ENCODE measurements at places on chromosomes 1 and 21.

- no peak for DNase-seq
These were observed 2.3 kb downstream of the VPS26C start for GRCh38 chr21:37264808-37265207.

DNA sequence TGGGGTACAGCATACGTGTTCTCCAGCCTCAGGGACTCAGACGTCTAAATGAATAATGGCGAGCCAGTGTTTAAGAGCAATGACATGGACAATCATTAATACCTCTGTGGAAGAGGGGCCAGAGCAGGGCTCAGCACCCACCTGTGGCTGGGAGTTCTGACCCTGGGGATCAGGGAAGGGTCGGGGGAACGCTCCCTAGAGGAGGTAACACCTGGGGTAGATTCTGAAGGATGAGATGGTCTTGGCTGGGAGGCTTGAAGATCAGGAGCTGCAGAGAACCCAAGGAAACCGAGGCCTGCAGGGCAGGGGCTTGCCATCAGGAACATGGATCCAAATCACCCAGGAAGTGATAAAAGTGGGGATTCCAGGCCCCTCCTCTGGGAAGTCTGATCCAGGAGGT is 138.2 kb upstream of the RUNX3 start:
- DNase-seq, result no peak

DNA sequence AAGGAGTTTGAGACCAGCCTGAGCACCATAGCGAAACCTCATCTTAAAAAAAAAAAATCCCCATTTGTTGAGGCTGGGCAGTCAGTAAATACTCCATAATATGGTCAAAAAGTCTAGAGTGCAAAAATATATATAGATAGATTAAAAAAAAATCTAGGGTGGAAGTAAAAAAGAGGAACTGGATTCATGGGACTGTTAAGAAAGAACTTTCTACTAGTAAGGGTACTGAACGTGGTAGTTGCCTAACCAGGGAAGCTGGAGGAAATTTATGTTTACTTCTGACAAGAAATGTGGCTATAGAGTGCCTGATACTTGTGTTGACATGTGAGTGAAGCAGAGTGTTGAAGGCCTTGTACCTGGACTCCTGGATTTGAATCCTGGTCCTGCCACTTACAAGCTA is 265.9 kb upstream of the FAM78B start:
- no peak for DNase-seq

DNA sequence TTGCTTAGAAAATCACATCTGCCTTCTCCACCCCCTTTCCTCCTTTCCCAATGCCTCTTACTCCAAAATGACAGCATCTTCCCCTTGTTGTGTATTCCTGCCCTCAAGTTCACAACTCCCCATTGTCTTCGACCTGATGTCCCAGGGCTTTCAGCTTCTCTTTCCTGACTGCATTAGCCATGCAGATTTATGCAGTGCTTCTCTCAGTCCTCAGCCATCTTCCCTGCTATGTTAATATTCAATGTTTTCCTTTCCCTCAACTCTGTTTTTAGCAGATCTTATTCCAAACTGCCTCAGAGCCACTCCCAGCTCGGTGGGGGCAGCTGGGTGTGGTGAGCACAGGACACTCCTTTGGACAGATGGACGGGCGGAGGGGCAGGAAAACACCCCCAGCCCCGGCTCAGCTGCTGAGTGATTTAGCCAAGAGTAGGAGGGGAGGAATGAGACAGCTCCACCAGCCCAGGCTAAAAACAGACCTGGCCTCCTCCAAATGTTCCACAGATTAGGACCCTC is 71.0 kb downstream of the CD2 start:
- DNase-seq, result no peak

DNA sequence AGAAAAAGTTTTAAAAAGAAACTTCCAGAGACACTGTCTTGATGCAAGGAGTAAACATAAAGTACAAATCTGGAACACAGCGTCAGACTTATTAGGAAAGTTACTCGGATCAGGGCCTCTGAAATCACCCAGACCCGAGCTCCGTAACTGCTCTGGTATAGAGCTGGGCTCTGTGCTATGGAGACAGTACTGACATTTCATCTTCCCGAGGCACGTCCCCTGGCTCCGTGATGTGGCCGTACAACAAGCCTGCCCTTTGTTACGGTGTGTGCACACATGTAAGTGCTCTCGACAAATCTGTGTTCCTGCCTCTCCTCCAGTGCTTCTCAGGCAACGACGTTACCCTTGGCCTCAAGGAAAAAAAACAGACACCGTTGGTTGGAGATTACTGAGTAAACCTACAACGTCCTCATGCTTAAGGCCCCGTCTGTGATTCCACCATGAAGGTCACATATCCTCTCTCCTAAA is 107.0 kb upstream of the IRF2BP2 start:
- no peak for DNase-seq

DNA sequence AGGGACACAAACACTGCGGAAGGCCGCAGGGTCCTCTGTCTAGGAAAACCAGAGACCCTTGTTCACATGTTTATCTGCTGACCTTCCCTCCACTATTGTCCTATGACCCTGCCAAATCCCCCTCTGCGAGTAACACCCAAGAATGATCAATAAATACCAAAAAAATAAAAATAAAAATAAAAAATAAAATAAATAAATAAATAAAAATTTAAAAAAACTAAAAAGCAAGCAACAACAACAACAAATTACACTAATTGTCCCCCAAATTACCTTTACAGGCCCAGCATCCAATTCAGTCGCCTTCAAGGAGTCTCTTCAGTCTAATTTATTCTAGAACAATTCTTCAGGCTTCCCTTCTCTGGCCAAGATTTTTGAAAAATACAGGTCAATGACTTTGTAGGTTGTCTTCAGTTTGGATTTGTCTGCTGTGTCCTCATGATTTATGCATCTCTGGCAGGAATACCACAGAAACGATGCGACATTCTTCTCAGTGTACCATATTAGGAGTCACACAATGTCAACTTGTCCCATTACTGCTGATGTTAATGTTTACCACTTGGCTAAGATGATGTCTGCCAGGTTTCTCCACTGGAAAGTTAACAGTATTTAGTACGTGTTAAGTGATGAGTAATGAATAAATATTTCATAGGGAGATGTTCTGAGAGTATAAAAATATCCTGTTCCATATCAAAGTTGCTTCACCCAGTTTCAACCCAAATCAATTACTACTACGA is 20.3 kb upstream of the BMP8B start:
- no peak for DNase-seq

DNA sequence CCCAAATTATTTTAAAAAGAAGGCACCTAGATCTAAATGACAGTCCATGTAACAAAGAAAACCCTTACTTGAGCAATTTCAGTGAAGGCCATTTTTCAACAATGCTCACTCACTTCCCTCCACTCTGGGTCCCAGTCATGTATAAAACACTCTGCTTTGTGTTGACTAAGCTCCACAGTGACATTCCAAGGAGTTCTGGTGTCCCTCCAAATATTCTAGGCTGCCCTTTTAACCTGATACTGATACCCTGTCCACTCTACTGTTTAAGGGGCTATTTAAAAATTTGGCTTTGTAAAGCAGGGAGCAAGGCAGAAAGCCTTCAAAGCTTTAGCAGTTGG is 73.6 kb downstream of the GNG12 start:
- DNase-seq, result peak; percentile 38

- no peak for DNase-seq
These were observed 3.6 kb downstream of the NECAP2 start for GRCh38 chr1:16443975-16444770.

DNA sequence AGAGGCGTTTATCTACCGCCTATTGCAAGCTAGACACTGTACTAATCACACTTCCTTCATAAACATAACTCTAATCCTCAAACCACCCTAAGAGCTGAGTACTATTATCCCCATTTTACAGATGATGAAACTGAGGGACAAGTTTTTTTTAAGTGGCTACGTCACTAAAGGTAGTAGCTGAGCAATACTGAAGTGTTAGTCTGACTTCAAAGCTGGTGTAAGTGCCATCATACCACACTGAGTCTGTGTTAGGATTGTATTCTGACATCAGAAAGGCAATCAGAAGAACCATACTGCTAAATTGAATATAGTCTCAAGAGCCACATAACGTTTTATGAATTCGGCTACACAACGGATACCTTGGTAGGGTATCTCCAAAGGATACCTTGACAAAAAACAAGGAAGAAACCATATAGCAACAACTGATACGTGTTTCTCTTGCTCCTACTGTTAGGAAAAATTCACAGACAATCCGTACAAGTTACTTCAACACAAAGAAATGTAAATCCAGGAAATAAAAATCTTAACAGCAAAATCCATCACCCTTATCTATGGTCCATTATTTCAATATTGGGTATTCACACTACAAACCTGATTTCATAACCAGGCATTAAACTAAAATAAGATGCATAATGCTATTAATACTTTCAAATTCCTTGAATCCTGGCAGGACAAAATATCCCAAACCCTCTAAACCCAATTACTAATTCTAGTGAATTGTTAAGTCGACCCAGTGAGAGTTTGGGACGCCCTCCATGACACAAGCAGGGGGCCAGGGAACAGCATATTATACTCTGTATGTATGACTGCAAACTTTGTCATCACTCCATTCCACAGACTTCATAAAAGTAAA is 1.6 kb downstream of the TP53BP2 start:
- no peak for DNase-seq

- DNase-seq, result no peak
These were observed 22.1 kb upstream of the POU2F1 start for GRCh38 chr1:167198518-167199133.

GRCh38 chr1:88612773-88613172 is 71.3 kb upstream of the PKN2 start:
- DNase-seq, result no peak

DNA sequence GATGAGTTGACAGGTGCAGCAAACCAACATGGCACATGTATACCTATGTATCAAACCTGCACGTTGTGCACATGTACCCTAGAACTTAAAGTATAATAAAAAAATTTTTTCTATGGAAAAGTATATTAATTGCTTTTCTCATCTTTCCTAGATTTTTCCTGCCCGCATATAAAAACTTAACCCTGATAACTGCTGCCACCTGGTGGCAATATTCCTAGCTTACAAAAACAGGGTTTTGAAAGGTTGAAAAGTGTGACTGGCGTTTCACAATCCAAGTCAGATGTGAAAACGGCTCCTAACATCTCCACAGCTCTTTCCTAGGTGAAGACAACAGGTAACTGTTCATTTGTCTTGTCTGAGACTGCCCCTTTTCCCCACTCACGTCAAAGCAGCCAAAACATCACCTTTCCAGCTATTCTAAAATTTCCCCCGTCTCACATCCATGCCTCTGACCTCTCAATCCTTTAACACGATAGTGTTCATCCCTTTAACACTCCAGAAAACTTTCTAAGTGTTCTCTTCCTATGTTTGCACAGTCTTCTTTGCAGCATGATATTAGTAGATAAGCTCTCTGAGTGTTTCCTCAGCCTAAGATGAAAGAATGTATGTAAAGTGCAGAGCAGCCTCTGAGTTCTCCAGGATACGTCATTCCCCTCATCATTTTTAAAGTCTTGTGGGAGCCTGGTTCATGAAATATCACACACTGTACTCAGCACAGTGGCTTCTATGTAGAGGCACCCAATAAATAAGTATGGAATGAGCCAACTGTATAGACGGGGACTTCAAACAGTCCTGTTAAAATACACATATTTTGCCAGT is 27.5 kb downstream of the OVGP1 start:
- peak; percentile 33 for DNase-seq

- no peak for DNase-seq
These were observed 79.1 kb upstream of the IVNS1ABP start for GRCh38 chr1:185396126-185396525.

- peak; percentile 35 for DNase-seq
These were observed 201.2 kb downstream of the TOMM20 start for GRCh38 chr1:234927312-234927970.

DNA sequence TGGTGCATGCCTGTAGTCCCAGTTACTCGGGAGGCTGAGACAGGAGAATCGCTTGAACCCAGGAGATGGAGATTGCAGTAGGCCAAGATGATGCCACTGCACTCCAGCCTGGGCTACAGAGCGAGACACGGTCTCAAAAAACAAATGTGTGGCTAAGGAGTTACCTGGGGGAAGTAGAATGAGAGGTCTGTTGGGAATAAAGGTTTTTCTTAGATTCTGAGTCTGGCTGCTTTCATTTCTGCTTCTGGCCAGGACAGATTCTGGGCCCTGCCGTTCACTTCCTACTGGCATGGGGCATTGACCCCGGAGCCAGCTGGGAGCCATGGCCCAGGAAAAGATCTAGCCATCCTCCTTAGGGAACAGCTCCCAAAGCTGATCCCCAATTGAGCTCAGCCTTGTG is 420 bp upstream of the DCDC2B start:
- no peak for DNase-seq

GRCh38 chr1:235583511-235584001 is 66.0 kb downstream of the GNG4 start:
- DNase-seq, result no peak

GRCh38 chr1:26555550-26555981 is 26.0 kb downstream of the RPS6KA1 start:
- peak; percentile 92 for DNase-seq

DNA sequence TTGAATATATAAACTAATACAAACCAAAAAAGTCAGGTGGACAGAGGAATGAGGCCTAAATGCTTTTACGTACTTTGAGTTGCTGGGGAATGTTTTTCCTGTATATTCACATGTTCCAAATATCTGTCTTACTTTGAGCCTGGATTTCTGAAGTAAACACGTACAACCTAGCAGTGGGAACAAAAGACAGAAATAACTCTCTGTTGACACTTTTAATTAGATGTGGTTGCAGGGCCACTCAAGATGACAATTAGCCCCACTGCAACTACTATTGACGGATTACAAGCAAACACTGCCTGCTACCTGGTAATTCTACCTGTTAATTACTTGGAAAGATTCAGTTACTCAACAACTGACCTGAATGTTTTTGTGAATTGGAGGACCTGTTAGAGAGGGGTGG is 196.9 kb downstream of the TTLL7 start:
- DNase-seq, result no peak

DNA sequence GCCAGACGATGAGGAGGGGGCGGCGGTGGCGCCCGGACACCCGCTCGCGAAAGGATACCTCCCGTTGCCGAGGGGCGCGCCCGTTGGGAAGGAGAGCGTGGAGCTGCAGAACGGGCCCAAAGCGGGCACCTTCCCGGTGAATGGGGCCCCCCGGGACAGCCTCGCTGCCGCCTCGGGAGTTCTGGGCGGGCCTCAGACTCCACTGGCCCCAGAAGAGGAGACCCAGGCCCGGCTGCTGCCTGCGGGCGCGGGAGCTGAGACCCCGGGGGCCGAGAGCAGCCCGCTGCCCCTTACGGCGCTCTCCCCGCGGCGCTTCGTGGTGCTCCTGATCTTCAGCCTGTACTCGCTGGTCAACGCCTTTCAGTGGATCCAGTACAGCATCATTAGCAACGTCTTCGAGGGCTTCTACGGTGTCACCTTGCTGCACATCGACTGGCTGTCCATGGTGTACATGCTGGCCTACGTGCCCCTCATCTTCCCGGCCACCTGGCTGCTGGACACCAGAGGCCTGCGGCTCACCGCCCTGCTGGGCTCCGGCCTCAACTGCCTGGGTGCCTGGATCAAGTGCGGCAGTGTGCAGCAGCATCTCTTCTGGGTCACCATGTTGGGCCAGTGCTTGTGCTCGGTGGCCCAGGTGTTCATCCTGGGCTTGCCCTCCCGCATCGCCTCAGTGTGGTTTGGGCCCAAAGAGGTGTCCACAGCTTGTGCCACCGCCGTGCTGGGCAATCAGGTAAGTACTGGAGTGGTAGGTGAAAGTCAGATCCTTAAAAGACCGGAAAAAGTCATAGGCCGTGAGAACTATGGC is 588 bp downstream of the FLVCR1 start:
- peak; percentile 50 for DNase-seq

- DNase-seq, result no peak
These were observed 175.3 kb downstream of the GALNT2 start for GRCh38 chr1:230242326-230242725.

Data from SJSA1 (cell line).